Neural crest cell (in vitro differentiated cells): ENCODE measurements at places on chromosomes 6 and 20. TPM values are rescaled to one million over a fixed set of nuclear protein-coding genes. Genes with fewer than 3 reads are reported as not detected.

DNA sequence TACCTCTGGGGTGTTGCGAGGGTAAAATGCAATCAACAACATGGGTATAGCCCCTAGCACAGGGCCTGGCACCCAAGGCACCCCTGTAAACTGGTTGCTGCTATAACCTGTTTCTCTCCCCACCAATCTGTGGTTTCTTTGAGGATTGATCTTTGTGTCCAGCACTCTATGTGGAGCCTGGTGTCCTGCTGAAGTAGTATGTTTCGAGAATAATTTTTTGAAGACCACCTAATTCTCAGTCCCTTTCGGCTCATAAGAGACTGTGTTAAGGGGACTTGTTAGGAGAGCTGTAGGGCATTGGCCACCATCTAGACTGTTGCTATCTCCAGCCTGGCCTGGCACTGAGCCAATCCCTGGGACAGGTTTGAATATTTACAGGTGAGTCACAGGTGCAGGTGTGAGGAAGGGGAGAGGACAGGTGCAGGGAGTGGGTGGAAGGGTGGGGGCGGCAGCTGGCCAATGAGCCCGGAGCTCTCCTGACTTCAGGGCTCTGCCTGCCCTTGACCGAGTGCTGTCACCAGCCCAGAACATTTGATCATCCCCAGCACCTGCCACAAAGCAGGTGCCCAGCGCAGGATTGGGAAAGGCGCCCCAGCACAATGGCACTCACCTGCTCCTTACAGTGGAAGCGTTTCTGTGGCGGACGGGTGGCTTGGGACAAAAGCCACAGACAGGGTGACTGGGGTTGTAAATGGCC, 8.1 kb upstream of the C20orf144 start:
- no peak for DNase-seq

- peak; percentile 35 for DNase-seq
Measured at GRCh38 chr20:63215101-63216040, 560 bp downstream of the YTHDF1 start.

DNA sequence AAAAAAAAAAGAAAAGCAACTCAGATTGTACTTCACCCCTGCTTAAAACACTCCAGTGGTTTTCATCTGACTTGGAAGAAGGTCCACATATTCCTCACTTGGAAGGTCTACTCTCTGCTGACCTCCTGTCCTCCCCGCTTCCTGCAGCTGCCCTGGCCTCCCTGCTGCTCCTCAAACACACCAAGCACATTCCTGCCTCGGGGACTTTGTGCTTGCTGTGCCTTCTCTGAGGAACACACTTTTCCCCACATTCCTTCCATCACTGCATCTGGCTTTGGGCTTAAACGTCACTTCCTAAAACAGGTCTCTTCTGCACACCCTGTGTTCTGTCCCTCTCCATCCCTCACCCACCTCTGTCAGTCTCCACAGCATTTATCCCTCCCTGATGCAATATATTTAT, 4.9 kb upstream of the PDYN start:
- DNase-seq, result no peak

- peak; percentile 43 for DNase-seq
Measured at GRCh38 chr6:158536891-158537798, 22.7 kb upstream of the TMEM181 start.

GRCh38 chr6:146886587-146887446, 288.0 kb downstream of the ADGB start:
- DNase-seq, result no peak

GRCh38 chr6:143561105-143561704, 49.7 kb upstream of the FUCA2 start:
- no peak for DNase-seq

- DNase-seq, result no peak
Measured at GRCh38 chr20:62961310-62961783, 8.8 kb downstream of the SLC17A9 start.

DNA sequence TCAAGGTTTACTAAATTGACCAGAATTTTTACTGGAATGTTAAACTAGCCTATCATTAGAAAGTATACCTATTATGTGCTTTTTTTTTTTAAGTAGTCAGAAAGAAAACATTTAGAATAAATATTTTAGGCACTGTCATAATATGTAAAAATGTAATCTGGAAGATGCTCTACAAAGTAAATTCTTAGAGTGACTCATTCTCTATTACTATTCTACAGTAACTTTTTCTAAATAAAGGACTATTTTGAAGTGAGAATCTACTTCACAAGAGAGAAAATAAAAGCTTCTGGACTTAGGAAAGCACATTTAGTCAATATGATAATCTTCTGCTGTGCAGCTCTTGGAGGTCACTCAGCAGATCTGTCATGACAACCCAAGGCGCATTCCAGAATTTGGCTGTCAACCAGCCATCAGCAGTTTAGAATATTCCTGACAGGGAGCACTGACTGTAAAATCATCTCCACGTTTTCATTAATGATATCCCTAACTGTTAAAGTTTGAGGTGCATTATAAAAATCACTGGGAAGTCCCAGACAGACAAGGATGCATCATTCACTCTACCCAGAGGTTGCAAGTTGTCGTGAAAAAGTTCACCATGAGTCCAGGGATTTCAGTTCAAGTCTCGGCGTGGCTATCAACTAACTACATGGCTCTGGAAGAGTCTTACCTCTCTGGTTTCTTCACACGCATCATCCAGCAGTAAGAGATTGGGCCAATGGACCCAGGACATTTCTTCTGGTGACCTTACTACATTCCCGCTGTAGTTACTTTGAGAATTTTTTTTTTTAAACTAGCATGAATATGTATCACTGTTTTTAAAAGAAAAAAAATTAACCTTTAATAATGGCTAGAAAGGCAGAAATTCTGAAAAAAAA, 374.9 kb downstream of the GJA1 start:
- no peak for DNase-seq

The SGK2 gene
- total RNA-seq, result 1.0 and 1.6 TPM in 2 replicates

The PSORS1C2 gene
- not detected in 2 replicates for total RNA-seq

The ZCCHC3 gene
- 58.9 and 59.2 TPM in 2 replicates for total RNA-seq

The FAM83C gene
- not detected in 2 replicates for total RNA-seq
